ENCODE measurements at places on chromosomes 7 and 10. TPM values are rescaled to one million over a fixed set of nuclear protein-coding genes. Genes with fewer than 3 reads are reported as not detected.
A peak's percentile ranks its signal among the peaks of the same experiment; 100 is the strongest.

RAPGEF5 gene
- total RNA-seq = 0.22 TPM

- DNase-seq = peak; percentile 7
These were observed at the start of gene AGR3 for GRCh38 chr7:16881844-16882243. AGR3 (minus strand) TSS chr7:16881983; CDS start chr7:16878618, 3,365 bp downstream.

- DNase-seq = no peak
These were observed 73.7 kb downstream of the WDFY4 start for GRCh38 chr10:48758411-48758810.

ACSM6 gene
- total RNA-seq = not detected

EPO gene
- total RNA-seq = not detected

GRCh38 chr7:24743471-24743870 lies 13.8 kb downstream of the GSDME start:
- DNase-seq = no peak

GRCh38 chr10:19772972-19773371 lies 43.3 kb upstream of the PLXDC2 start:
- no peak for DNase-seq

GRCh38 chr7:6648066-6648814 lies 11.1 kb downstream of the ZNF316 start:
- no peak for DNase-seq

- peak; percentile 21 for DNase-seq
These were observed 95.5 kb downstream of the MBL2 start for GRCh38 chr10:52677086-52677485.

GRCh38 chr7:154415709-154416399 lies 363.7 kb downstream of the DPP6 start:
- no peak for DNase-seq

COBL gene
- not detected for total RNA-seq

DNA sequence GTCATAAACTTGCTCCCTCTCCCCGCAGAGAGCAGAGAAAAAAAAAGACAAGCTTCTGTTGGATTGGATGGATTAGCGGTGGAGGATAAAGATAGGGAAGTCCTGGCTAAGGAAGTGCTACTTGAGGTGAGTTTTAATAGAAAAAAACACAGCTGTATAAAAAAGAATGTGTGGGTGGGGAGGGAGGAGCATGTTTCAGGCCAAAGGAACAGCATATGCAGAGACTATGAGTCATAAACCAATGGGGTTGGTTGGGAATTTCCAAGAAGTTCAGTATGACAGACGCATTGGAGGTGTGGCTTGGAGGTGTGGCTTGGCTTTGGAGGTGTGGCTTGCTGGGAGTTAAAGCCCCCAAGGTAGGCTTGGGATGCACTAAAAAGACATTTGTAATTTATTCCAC lies 103.0 kb upstream of the LSM8 start:
- peak; percentile 68 for DNase-seq

DNA sequence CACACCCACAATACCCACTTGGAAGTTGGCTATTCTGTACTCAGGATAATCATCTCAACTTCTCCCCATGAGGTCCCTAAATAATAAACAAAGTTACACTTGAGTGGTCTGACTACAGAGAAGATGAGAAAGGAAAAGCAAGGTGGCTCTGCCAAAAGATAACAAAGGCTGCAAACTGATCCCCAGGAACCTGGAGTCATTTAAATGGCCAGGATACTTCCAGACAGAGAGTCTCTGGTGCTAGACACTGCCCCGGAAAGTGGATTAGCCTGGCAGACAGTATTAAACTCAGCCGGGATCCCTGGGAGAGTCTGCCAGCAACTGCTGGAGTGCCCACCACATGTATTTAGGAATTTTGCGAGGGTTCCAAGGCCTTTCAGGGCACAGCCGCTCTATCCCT lies 93.7 kb downstream of the DGKI start:
- no peak for DNase-seq

GRCh38 chr10:122476333-122476695 lies 15.0 kb downstream of the HTRA1 start:
- DNase-seq = no peak

DNA sequence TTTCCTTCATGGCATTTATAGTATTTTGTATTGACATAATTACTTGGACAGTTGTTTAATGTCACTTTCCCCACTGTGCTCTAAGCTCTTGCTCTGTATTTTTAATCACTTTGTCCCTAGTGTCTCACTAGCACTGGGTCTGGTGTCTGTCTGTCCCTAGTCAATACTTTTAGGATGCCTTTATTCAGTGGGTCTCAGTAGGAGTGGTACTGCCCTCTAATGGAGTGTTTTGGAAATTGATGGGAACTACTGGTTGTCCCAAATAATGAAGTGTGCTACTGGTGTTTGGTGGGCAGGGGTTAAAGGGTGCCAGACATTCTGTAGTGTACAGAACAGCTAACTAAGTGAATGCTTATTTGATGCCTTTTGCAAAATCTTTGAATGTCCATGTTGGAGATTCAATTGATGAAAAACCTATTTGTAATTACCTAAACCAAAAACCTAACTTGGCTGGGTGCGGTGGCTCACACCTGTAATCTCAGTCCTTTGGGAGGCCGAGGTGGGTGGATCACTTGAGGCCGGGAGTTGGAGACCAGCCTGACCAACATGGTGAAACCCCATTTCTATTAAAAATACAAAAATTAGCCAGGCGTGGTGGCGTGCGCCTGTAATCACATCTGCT lies 33.3 kb downstream of the CDK14 start:
- DNase-seq = peak; percentile 62

DNA sequence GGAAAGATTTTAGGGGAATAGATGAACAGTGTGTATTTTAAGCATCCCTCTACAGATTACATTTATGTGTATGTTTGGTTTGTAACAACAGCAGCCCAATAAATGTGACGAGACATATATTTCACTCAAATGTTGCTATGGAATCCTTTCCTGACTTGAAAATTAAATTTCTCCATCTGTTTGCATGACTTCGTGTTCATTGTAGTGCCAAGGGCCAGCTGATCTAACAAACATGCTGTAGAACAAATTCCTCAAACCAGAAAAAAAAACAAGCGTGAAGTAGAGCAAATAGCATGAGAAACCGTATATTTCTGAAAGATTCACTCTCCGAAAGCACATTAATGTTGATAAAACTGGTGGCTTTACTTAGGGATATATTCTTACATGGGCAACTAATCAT lies 87.8 kb downstream of the NRCAM start:
- DNase-seq = no peak

- no peak for DNase-seq
These were observed 335.4 kb downstream of the PTPRN2 start for GRCh38 chr7:158252081-158252836.

DNA sequence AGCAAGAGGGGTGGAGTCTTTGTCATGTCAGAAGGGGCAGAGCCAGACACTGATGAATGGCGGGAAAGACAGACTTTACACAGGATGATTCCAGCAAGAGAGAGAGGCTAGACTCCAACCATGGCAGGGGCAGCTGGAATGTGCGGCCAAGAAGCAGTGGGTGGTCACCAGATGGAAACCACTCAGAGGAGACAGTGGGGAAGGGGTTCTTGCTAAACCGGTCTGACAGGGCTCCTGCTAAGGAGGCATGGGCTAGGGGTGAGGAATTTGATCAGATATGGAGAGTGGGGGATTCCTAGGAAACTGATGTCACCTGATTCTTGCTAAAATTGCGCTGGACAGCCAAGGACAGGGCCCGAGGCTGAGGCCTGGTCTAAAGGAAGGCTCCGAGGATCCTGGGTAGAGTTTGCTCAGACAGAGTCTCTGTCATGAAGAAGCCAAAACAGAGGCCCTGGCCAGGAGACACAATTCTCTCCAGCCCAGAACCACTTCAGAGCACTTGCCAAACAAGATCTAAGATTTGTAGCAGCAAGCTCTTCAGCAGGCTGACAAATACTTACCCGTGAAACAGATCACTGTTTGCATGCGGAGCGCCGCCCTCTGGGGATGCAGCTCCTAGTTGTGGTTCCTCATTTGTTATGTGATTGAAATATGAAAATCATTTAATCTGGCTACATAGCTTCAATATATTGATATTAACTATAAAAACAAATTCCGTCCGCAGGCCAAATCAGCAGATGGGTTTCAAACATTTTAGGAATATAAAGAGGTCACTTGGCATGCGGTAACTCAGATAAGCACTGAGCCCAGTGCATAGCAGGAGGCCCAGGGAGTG lies 377.0 kb downstream of the TCERG1L start:
- DNase-seq = no peak

GRID2IP gene
- total RNA-seq = 0.02 TPM

PROSER2 gene
- 2.1 TPM for total RNA-seq

DNA sequence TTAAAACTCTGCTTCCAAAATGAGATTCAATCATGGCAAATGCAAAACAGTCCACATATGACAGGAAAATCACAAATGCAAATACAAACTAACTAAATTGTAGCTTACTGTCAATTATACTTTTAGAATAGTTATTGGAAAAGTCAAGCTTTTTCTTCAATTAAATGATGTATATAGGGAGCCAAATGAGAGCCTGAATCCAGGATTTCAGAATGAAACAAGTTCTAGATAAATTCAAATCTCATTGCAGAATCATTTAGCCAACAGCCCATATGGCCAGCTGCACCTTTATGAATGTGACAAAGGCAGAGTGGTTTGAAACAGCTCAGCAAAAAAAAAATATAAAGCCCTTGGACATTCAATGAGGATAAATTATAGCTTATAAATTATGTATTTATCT lies 82.2 kb upstream of the SCIN start:
- DNase-seq = no peak

CPSF4 gene
- 23.2 TPM for total RNA-seq
